ENCODE measurements at places on chromosomes 4 and X. TPM values are rescaled to one million over a fixed set of nuclear protein-coding genes. Genes with fewer than 3 reads are reported as not detected.

TCEAL6 gene
- not detected for total RNA-seq

TMSB15C gene
- total RNA-seq = 0.58 TPM

FAT4 gene
- 18.3 TPM for total RNA-seq

MEPE gene
- not detected for total RNA-seq

PPP4R3C gene
- total RNA-seq = not detected

CTAG1B gene
- not detected for total RNA-seq

PROM1 gene
- not detected for total RNA-seq

Data from pericardium fibroblast (primary cell).